Gastrocnemius medialis (tissue), 4 donors: ENCODE measurements at places on chromosomes 4 and X. TPM values are rescaled to one million over a fixed set of nuclear protein-coding genes. Genes with fewer than 3 reads are reported as not detected.

Gene NAP1L3
- total RNA-seq: not detected

Gene MAGEB10
- total RNA-seq: not detected

Gene TLR3
- total RNA-seq: 1.2 TPM

Gene TCEAL2
- not detected for total RNA-seq

Gene PLAC1
- total RNA-seq: not detected

Gene DSPP
- not detected for total RNA-seq

Gene TRPC5OS
- not detected for total RNA-seq

Gene AKAP4
- not detected for total RNA-seq

Gene GAGE12F
- not detected for total RNA-seq

Gene HDX
- 1.1 TPM for total RNA-seq

Gene BST1
- total RNA-seq: 1.5 TPM

Gene PCDH11X
- not detected for total RNA-seq

Gene UBA6
- 103 TPM for total RNA-seq

Gene FAM47B
- total RNA-seq: not detected

Gene DMP1
- 0.11 TPM for total RNA-seq

Gene ADAMTS3
- not detected for total RNA-seq

Gene WAS
- total RNA-seq: 2.7 TPM

Gene GNL3L
- total RNA-seq: 21.2 TPM

Gene OPN1MW
- total RNA-seq: not detected

Gene KLHL2
- 3.6 TPM for total RNA-seq

Gene NLGN4X
- total RNA-seq: 0.42 TPM

Gene SPANXN3
- total RNA-seq: not detected
